Glutamatergic neuron (in vitro differentiated cells): ENCODE measurements at places on chromosomes 16 and 17.

GRCh38 chr16:17357307-17358062 lies 113.3 kb downstream of the XYLT1 start:
- DNase-seq, result no peak

DNA sequence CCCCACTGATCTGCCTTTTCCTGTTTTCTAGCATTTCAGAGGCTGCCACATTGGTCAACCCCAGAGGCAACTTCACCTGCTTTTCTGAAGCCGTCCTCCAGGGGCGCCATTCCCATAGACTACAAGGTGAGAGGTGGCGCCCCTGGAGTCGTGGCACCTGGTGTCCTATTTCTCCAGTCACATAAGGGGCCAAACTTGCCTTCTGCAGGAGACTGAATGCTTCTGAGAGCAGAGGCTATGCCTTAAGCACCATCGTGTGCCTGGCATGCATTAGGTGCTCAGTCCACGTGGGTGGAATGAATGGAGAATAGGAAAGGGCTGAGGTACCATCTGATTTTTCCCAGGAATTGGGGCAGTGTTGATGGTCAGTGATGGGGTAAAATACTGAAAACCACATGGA lies 164.8 kb downstream of the HAPSTR1 start:
- DNase-seq, result peak; percentile 73

DNA sequence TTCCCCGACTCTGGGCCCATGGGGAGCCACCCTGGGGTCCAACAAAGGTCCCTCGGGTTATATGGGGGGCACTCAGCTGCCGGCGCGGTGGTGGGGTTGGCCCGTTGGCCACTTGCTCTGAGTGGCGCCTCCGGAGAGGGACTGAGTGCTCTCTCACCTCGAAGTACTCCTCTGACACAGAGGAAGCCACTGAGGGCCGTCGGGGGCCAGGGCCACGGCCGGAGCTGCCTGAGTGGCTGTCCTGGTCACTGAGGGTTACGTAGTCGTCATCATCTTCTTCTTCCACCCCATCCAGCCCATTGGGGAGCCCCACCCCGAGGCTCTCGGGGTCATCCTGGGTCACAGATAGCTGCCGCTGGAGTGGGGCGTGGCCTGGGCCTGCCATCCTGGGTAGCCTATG lies 25.7 kb downstream of the SLC5A10 start:
- DNase-seq, result no peak

DNA sequence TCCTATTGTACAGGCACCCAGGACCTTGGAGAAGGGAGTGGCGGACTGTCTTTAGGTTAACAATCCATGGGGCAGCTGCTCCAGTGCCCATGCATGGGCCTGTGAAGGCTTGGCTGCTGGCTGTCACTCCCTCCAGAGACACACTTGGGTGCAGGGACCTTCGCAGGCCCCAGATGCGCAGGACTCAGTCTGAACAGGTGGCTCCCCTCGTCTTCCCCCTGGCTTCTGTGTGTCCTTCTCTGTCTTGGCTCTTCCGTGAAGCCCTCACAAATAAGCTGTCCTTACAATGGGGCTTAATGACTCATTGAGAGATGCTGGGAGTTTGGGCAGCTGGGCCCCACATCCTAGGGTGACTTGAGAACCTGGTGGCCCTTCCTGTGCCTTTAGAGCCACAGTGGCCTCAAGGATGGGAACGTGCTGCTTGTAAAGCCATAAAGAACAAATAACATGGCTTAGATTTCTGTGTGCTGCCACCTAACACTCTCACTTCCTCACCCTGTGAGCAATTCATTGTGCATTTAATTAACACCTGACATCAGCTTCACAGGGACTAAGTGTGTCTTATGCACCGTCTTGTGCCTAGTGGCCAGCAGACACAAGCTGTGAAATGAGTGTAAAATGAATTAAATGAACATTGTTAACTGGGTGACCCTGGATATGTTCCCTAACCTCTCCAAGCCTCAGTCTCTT lies 340.7 kb downstream of the SNX29 start:
- DNase-seq, result no peak

- no peak for DNase-seq
Observed at GRCh38 chr16:12390644-12391043, 413.0 kb downstream of the CPPED1 start.

- peak; percentile 19 for DNase-seq
Observed at GRCh38 chr17:60720763-60721531, 43.3 kb downstream of the BCAS3 start.

DNA sequence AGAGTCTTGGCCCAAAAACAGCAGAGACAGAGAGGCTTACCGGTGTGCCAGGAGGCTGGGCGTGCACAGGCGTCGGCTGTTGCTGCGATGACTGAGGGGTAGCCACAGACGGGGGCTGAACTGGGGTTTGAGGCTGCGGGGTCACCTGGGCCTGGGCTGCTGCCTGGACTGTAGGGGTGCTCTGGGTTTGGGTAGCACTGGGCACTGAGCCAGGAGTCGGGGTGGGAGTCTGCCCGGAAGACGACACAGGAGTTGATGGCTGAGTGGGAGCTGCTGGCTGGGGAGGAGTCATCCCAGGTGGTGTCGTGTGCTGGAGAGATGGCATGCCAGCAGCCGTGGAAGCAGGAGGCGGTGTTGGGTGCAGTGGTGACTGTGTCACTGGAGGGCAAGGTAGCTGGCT lies 53.2 kb upstream of the TRAP1 start:
- no peak for DNase-seq

DNA sequence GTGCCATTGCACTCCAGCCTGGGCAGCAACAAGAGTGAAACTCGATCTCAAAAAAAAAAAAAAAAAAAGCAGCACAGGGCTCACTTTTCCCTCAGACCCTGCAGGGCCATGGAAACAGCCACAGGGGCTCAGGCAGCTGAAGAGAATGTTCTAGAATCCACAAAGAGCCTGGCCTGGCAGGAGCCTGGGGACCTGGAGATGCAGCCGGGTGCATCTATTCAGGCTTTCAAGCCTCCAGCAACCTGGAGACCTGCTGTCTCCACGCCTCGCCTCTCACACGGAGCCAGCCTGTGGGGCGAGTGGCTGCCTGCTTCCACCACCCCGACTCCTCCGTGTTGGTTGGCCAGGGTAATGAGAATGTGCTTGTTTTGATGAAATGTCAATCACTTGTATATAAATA lies 44.0 kb upstream of the MEAK7 start:
- DNase-seq, result peak; percentile 46

GRCh38 chr16:27430923-27431484 lies 29.0 kb downstream of the IL21R start:
- DNase-seq, result peak; percentile 10

DNA sequence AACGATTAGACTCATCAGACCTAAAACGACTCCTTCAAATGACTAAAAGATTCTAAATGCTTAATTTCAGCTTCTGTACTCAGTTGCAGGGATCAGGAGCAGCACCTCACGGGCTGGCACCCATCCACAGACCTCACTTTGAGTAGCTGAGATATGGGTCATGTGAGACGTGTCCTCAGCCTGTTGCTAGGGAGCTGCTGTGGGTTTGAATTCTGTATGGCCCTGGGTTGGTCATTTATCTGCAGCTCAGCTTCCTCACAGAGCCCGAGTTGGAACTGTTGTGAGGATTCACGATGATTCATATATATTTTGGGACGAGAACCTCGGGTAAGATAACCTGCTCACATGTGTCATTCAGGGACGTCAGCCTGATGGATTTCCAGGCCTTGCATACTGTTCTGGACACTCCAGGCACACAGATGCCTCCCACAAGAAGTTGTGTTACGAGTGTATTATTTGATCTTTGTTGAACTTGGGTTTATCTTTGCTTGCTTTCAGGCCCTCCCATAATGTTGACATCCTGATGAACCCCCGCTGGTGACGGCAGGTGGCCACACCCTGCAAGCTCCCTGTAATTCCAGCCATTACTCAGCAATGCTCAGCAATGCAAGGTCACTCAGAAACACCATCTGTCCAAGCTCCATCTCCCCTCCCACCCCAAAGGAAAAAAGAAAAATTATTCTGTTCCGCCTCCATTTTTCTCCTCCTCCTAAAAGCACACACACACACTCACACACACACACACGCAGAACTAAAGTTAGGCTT lies 137.6 kb downstream of the RBFOX3 start:
- DNase-seq, result no peak

DNA sequence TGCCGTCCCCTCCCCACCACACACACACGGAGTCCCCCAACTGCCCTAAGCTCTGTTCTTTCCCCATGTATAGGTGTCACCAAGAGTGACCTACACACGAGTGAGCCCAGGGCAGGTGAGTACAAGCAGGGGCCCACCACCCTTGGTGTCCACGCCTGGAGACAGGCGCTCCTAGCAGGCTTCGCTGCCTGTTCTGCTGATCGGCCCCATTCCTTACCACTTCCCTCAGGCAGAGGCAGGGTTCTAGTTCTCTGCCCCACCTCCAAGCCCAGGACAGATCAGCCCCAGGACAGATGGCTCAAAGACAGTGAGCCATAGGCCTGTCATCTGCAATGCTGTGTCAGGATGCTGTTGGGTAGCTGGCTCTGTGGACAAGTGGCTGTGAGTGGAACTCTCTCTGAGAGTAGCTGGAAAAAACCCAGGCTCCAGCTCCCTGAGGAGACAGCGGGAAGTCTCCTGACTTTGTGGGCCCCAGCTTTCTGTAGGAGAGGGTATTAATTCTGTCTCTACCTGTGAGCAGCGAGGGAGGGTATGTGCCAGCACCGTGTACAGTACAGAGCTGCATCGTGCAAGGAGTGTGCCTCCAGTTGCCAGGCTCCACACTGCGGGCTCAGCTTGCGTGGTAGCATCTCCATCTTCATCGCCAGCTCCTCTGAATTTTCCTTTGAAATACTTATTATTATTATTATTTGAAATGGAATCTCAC lies 897 bp downstream of the TP53I13 start:
- DNase-seq, result no peak

- no peak for DNase-seq
Observed at GRCh38 chr17:2571523-2572303, 21.7 kb upstream of the PAFAH1B1 start.

GRCh38 chr17:9467518-9467917 lies 108.1 kb downstream of the STX8 start:
- DNase-seq, result peak; percentile 30

DNA sequence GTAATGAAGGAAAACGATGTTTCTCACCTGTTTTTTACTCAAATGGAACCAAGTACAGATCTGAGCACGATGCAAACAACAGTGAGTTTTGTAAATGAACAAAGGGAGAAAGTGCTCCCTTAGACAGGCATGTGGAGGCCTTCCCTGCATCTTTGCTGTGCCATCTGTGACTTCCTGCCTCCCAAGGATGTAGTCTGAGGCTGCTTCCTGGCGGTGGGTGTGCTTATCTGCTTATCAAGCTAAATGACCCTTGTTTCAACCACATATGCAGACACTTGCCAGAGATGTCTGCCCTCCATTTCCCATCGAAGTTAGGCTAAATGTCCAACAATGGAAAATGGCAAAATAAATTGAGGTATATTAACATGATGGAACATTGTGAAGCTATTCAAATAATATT lies 34.6 kb downstream of the RGS9 start:
- no peak for DNase-seq

DNA sequence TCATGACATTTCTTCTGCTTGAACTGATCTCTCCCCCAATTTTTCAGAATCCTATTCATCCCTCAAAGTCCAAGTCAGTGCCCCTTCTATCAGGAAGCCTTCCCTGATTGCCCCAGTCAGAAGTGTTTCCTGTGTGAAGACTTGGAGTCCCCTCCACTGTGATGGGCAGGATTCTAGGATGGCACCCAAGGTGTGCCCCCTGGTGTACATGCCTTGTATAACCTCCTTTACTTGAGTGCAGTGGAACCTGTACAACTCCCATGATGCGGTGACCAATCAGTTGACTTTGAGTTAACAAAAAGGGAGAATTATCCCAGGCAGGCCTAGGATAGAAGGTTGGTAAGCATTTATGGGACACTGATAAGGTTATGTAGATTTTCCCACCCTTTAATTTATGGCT lies 23.4 kb downstream of the MYH13 start:
- no peak for DNase-seq

DNA sequence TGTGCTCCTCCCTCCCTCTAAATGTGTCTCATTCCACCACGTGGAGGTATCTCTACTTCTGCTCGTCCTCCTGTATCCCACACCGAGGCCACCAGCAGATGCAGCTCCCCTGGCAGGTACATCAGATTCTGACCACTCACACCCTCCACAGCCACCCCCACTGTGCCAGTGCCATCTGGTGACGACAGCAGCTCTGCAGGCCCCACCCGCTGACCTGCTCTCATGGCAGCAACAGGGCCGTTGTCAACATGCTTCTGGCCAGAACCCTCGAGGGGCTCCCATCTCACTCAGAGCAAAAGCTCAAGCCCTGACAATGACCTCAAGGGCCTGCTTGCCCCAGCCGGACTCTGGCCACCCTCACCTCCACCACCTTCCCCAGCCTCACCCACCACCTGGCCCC lies 93.4 kb downstream of the AMFR start:
- no peak for DNase-seq

DNA sequence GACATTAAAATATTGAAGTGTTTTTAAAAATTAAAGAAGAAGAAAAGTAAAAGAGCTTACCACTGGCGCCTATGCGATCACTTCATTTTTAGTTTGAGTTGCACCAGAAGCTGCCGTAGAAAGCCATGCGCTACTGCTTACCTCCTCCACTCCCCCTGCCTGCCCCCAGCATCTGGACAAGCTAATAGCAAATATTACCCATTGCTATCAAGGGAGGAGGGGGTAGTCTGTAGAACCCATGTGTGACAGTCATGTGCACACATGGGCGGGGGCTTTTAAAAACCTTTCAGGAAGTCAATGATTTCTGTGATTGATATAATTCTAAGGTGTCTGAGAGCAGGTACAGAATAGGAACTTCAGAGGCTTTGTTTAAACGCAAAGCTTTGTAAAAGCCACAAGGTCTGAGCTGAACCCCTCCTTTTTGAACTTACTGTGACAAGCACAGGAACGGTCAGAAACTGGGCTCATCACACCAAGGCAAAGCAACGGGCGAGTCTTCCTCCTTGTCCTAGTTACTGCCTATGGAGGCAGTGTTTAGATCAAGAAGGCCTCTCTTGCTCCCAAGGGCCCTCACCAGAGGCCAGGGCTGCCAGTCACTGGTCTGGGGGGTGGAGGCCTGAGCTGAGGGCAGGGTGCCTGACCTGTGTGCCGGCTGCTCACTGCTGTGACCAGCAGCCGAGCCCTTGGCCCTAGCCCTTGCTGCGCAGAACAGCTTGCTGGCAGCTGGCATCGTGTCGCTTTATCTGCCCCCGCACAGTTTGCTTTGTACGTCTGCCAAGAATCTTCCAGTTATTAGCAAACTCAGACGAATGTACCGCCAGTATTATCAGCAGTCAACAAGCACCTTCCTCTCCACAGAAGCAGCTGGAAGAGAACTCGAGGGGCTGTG lies 15.0 kb downstream of the GINS2 start:
- DNase-seq, result no peak

DNA sequence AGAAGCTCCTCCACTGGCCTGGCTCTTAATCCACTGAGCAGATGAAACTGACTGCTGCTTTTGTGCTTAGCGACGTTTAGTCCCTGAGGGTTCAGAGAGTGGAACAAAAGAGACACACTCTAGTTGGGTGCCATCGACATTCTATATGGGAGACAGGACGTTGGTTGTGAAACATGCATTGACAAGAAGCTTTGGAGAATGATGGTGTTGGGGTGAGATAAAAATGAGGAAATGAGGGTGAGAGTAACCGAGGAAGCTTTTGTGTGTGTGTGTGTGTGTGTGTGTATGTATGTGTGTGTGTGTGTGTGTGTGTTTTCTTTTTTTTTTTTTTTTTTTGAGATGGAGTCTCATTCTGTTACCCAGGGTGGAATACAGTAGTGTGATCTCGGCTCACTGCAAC lies 89.5 kb downstream of the ABCC1 start:
- DNase-seq, result no peak
